Dermis blood vessel endothelial cell (primary cell): ENCODE measurements at places on chromosomes 7 and 10.
A peak's percentile ranks its signal among the peaks of the same experiment; 100 is the strongest.

DNA sequence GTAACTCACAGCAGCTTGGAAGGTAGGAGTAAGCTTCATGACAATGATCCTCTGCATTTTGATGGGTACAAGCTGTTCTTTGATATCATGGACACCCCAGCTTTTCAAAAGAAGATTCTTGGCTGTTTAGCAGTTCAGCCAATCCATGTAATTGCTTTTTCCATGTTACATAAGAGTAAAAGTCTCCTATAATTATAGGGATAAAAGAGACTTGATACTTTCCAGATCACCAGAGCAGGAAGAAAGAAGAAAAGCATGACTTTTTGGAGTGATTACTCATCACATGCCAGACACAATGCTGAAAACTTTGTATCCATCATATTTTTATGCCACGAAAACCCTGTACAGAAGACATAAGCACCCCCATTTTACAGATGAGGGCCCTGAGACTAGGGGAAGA, 1049.7 kb downstream of the NRG3 start:
- no peak for DNase-seq

DNA sequence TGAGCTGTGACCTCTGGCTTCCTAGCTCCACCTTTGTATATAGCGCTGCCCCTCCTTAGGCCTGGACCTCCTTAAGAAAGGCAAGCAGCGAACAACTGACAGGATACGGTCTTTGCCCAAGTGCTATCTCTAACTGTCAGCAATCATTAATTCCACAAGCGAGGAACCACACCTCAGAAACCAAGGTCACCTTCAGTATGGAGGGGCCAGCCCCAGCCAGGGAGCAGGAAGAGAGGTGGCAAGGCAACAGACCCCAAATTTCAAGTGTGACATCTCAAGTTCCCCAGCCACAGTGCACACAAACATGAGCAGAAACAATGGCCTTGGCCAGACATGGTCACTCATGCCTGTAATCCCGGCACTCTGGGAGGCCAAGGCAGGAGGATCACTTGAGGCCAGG, 4.8 kb upstream of the AOC1 start:
- DNase-seq: no peak

GRCh38 chr10:62618576-62619412, 185.7 kb upstream of the ADO start:
- DNase-seq: no peak

GRCh38 chr10:101895781-101896180, 52.2 kb upstream of the KCNIP2 start:
- DNase-seq: no peak

GRCh38 chr7:102296514-102296913, 9.8 kb downstream of the SH2B2 start:
- DNase-seq: no peak

DNA sequence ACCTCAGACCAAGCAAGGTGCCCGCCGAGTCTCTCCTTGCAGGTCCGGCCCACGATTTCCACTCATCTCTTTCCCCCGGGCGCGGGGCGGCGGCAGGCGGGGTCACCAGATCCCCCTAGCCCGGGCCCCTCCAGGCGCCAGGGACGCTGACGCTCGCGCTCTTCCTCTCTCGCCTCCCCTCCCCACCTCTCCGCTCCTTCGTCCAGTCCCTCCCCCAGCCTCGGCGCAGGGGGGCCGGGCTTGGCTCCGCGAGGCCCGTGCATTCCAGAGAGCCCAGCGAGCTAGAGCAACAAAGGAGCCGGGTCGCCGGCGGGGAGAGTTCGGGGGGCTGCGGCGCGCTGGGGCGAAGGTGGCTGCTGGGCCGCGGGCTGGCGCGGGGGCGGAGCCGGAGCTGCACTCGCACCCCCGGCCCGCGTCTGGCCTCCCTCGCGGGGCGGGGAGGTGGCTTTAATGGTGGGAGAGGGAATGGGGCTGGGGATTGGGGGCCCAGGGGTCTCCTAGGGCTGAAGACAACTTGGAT, at the start of gene SMO:
Gene SMO, plus strand, starts transcription at position 262 of the 520 bp plus-strand sequence. CDS start 519 bp downstream, outside the sequence.
- DNase-seq: peak; percentile 40

DNA sequence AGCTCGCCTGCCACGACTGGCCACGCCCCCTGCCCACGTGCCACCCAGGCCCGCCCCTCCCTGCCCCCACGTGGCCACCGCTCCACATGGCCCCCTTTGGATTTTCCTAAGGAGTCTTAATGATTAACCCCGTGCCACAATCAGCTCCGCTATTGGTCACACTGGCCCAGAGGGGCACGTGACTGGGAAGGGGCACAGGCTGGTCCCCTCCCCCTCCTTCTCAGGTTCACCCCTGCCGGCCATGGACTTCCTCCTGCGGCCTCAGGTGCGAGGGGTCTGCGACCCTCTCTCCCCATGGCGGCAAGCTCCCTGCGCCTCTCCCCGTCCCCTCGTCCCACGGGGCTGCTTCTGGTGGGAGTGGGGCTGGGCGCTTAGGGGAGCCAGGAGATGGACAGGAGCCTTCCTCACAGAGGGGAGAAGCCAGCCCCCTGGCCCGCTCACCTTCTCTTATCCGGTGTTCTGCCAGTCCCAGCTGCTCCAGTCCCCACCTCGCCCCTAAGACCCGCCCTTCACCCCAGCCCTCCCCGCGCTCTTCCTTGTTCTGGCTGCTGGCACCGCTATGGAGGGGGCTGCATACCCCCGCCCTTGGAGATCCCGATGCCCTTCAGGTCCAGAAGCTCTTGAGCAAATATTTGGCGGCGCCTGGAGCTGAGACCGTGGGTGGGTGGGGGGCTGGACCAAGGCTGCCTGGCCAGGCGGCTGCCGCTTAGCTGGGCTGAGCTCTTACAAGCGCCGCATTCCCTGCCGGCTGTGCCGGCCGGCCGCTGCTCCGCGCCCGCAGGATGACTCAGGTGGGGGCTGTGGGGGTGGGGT, 3.2 kb downstream of the SLC4A2 start:
- DNase-seq: no peak

DNA sequence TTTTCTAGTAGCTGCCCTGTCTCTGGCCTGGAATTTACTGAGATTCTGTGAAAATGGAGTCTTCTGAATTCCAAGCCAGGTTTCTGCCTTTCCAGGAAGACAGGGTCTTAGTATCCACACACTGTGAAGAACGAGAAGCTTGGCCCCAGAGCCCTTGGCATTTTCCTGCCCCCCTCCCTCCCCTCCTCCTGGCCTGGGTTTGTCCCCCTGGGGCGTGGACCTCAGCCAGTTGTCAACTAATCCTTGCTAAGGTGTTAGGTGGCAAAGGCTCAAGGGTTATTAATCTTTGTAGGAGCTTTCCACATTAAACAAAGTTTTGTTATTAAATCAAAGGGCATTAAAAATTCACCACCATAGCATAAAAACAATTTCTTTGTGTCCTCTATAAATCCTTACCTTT, 329.5 kb downstream of the RNLS start:
- DNase-seq: no peak
